ENCODE measurements at places on chromosomes 13 and 19.

GRCh38 chr13:92463134-92463533 is 763.5 kb upstream of the GPC6 start:
- DNase-seq: no peak

- no peak for DNase-seq
Measured at GRCh38 chr19:39352381-39353255, 10.4 kb downstream of the SAMD4B start.

- DNase-seq: no peak
Measured at GRCh38 chr19:47726467-47726866, 13.2 kb downstream of the EHD2 start.

DNA sequence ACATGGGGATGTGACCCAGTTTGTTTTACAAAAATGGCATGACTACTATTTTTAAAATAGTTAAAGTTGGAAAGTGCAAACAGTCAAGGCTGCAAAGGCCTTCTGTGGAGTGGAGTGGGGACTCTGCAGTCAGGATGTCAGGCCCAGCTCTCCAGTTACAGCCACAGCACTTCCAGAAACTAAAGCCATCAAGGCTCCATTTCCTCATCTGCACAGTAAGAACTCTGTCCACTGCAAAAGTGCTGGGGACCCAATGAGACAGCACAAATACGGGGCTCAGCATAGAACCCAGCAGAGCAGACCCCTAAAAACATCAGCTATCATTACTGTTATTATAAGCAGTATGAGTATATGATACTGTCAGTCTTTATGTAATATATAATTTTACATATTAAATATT is 73.6 kb downstream of the SACS start:
- no peak for DNase-seq

- no peak for DNase-seq
Measured at GRCh38 chr13:114341003-114341777, 26.9 kb downstream of the CHAMP1 start.

GRCh38 chr13:73767191-73767741 is 366.9 kb downstream of the KLF12 start:
- DNase-seq: no peak

GRCh38 chr13:26962671-26963070 is 202.1 kb upstream of the GPR12 start:
- no peak for DNase-seq

GRCh38 chr19:36136964-36137686 is 2.7 kb upstream of the CAPNS1 start:
- peak; percentile 85 for DNase-seq

GRCh38 chr19:35973487-35973886 is 21.5 kb upstream of the SDHAF1 start:
- DNase-seq: no peak

- no peak for DNase-seq
Measured at GRCh38 chr13:26050568-26051230, 1.1 kb downstream of the SHISA2 start.

DNA sequence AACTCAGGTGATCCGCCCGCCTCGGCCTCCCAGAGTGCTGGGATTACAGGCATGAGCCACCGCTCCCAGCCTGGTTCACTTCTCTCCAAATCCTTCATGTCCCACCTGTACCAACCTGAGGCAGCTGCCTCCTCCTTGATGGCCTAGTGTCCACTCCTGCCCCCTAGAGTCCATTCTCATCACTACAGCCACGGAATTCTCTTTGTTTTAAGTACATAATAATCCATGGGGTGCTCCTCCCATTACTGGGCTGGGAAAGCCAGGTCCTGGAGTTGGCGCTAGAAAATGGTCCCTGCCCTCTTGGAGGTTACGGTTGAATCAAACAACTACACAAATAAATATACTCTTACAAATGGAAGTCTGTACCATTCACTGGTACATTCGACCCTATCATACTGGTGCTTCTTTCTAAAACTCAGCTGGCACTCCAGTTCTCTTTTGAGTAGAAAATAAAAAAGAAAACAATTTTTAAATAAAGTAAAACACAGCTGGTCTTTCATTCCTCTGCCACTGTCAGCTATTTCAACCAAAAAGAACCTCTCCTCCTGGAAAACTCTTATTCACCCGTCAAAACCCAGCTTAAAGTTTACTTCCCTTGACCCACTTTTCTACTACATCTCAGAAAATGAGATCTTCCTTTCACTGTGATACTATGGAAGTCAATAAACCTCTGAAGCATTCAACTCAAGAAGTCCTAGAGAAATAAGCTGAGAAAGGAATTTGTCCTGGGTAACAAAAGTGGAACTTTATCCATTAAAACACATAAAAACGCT is 22.4 kb upstream of the ARHGEF18 start:
- DNase-seq: no peak

- no peak for DNase-seq
Measured at GRCh38 chr13:55000043-55000442, 1971.4 kb downstream of the OLFM4 start.

GRCh38 chr13:105464249-105464648 is 1071.2 kb downstream of the EFNB2 start:
- no peak for DNase-seq

GRCh38 chr13:31781064-31781463 is 41.7 kb downstream of the RXFP2 start:
- DNase-seq: no peak

- no peak for DNase-seq
Measured at GRCh38 chr13:108830916-108831315, 201.5 kb downstream of the MYO16 start.

DNA sequence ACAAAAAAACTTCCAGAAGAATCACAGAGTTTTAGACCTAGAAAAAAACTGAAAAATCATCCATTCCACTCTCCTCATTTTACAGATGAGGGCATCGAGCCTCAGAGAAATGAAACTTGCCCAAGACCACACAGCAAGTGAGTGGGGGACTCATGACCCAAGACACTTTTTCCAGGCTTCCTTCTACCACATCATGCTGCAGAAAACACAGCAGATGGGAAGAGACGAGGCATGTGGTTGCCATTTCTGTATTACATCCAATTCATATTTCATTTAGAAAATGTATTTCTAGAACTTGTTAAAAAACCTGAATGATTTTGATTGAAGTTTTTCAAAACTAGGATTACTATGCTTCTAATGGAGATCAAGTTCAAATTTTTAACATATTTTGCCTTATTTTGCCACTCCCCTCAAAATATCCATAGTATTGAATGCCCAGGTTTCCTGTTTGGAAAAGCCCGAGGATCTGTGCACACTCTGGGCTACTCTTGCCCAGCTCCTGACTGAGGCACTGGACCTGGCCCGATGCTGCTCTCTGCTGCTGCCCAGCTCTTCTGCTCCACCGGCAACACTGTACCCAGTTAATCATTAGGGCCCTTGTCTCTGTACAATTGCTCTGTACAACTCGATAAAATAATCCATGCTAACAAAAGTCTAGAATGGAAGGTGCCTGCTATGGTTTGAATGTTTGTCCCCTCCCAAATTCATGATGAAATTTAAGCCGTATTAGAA is 157.4 kb downstream of the EFNB2 start:
- no peak for DNase-seq

Measured in right lobe of liver (tissue), 6 donors.